ENCODE measurements at places on chromosomes 5 and 9. TPM values are rescaled to one million over a fixed set of nuclear protein-coding genes. Genes with fewer than 3 reads are reported as not detected.

Gene GABRA6
- polyA plus RNA-seq, result 21.4 TPM

Gene KCNIP1
- 148 TPM for polyA plus RNA-seq

Gene IFNB1
- polyA plus RNA-seq, result not detected

Gene PRR7
- not detected for polyA plus RNA-seq

Gene CDKN2A
- polyA plus RNA-seq, result 28.8 TPM

Gene POLR3G
- 6.2 TPM for polyA plus RNA-seq

Gene SHOC1
- 0.62 TPM for polyA plus RNA-seq

Gene ZNF366
- polyA plus RNA-seq, result not detected

Gene FBXW2
- 3.4 TPM for polyA plus RNA-seq

Gene GPX8
- polyA plus RNA-seq, result 1.8 TPM

Gene ALDH1A1
- 228 TPM for polyA plus RNA-seq

Gene PCDHA4
- 10.7 TPM for polyA plus RNA-seq

Gene FAM153A
- polyA plus RNA-seq, result 8.3 TPM

Gene TRPM3
- polyA plus RNA-seq, result 7.1 TPM

Gene SOHLH1
- 1.4 TPM for polyA plus RNA-seq

Gene LHX3
- polyA plus RNA-seq, result not detected

Gene DNAJB5
- polyA plus RNA-seq, result 2.9 TPM

Gene SPATA31A3
- not detected for polyA plus RNA-seq

Gene SPINK1
- polyA plus RNA-seq, result not detected

Gene NOP16
- polyA plus RNA-seq, result 141 TPM

Gene FCN1
- polyA plus RNA-seq, result not detected

Gene BAG1
- polyA plus RNA-seq, result 44.0 TPM

Gene NUTM2G
- not detected for polyA plus RNA-seq

Gene GRXCR2
- polyA plus RNA-seq, result not detected

Gene GAS1
- polyA plus RNA-seq, result 1.0 TPM

Gene GLIPR2
- 4.4 TPM for polyA plus RNA-seq

Gene ADRB2
- polyA plus RNA-seq, result not detected

Gene DNAH5
- 2.1 TPM for polyA plus RNA-seq

Gene MYMK
- polyA plus RNA-seq, result not detected

Gene AK8
- polyA plus RNA-seq, result 0.77 TPM

Gene FYB1
- 0.87 TPM for polyA plus RNA-seq

Gene MRPS30
- polyA plus RNA-seq, result 54.0 TPM

Gene RRAGA
- 115 TPM for polyA plus RNA-seq

Gene FOXD4L4
- not detected for polyA plus RNA-seq

Gene FOXD4
- polyA plus RNA-seq, result not detected

Gene MOCS2
- 239 TPM for polyA plus RNA-seq

Gene BRINP1
- polyA plus RNA-seq, result 38.1 TPM

Gene HSPA5
- polyA plus RNA-seq, result 280 TPM

Gene C7
- polyA plus RNA-seq, result 0.28 TPM

Gene PRRT1B
- not detected for polyA plus RNA-seq

Gene FGF10
- not detected for polyA plus RNA-seq

Gene FOXD4L6
- polyA plus RNA-seq, result not detected

Gene SYK
- not detected for polyA plus RNA-seq

Gene UBE2QL1
- 32.3 TPM for polyA plus RNA-seq

Gene LRRC19
- not detected for polyA plus RNA-seq

Gene STK32A
- polyA plus RNA-seq, result 12.6 TPM

Gene EGFL7
- polyA plus RNA-seq, result not detected

Gene QSOX2
- 4.1 TPM for polyA plus RNA-seq

Gene TIMD4
- polyA plus RNA-seq, result not detected

Gene PTGR1
- 33.5 TPM for polyA plus RNA-seq

Gene BARX1
- polyA plus RNA-seq, result not detected

Gene IL9
- polyA plus RNA-seq, result not detected

Gene CWC27
- polyA plus RNA-seq, result 58.4 TPM

Gene SPATA24
- polyA plus RNA-seq, result 0.81 TPM

Gene TTF1
- polyA plus RNA-seq, result 17.4 TPM
